ENCODE measurements at places on chromosomes 2 and 18.

- no peak for DNase-seq
Measured at GRCh38 chr18:12679183-12679786, 21.4 kb upstream of the SPIRE1 start.

DNA sequence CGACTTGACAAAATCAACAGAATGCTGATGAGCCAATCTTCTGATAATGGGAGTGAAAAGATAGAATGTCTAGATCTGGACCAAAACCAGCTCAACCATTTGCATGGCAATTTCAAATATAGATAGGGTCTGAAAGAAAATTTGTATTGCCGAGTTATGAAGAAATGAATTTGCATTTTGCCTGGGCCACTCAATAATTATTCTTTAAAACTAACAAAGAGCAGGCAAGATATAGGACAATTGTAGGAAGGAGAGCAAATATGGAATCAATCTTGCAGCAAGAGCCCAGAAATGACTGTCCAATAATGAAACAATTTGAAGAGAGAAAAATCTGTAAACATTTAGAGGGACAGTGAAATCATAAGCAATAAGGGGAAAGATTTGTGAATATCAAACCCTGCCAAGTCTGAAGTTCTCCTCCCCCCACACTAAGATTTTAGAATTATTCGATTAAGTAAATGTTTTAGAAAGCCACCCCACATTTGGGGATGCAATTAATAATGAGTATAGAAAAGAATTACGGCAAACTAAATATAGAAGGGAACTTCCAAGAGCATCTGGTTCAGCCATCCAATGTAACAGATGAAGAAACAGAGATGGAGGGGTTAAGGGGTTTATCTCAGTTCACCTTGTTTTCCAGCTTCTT lies 377.4 kb downstream of the SETBP1 start:
- DNase-seq: no peak

GRCh38 chr18:56115071-56116015 lies 523.0 kb downstream of the TXNL1 start:
- DNase-seq: no peak

DNA sequence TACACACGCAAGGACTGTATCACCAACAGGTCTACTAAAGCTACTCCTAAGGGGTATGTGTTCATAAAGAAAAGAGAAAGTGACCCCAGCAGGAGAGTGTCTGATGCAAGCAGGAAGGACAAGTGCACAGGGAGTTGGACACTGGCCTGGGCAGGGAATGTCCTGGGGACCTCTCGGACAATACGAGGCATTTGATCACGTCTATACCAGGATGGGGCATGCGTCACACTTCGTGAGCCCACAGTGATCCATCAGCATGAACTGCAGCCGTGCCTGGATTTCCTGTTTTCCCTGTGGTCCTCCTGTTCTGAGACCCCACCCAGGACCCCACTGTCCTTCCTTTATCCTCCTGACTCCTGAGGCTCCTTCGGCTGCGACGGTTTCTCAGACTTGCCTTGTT lies 113.9 kb downstream of the HDAC4 start:
- no peak for DNase-seq

GRCh38 chr18:44881461-44882162 lies 200.9 kb downstream of the SETBP1 start:
- DNase-seq: no peak

GRCh38 chr2:64504774-64505720 lies 19.1 kb upstream of the AFTPH start:
- no peak for DNase-seq

- DNase-seq: peak; percentile 66
Measured at GRCh38 chr2:33477473-33478468, 1.3 kb downstream of the RASGRP3 start.

GRCh38 chr2:105822186-105822585 lies 77.5 kb downstream of the NCK2 start:
- DNase-seq: no peak

- DNase-seq: no peak
Measured at GRCh38 chr2:162241571-162241970, 1.7 kb downstream of the FAP start.

GRCh38 chr2:221455214-221455613 lies 116.9 kb downstream of the EPHA4 start:
- no peak for DNase-seq

GRCh38 chr2:219766658-219767057 lies 139.2 kb downstream of the SLC4A3 start:
- no peak for DNase-seq

GRCh38 chr2:144493027-144493809 lies 26.7 kb downstream of the ZEB2 start:
- peak; percentile 61 for DNase-seq

GRCh38 chr2:134988994-134989605 lies 58.1 kb downstream of the MAP3K19 start:
- peak; percentile 27 for DNase-seq

- no peak for DNase-seq
Measured at GRCh38 chr2:215138479-215138878, at the start of gene ABCA12. ABCA12 (minus strand) TSS chr2:215138626; CDS start chr2:215138208, 418 bp downstream.

GRCh38 chr2:200617156-200618053 lies 31.6 kb downstream of the AOX1 start:
- DNase-seq: no peak

- no peak for DNase-seq
Measured at GRCh38 chr2:112579241-112579640, 5.2 kb upstream of the CHCHD5 start.

GRCh38 chr2:46984642-46985476 lies 69.3 kb upstream of the MCFD2 start:
- DNase-seq: peak; percentile 94

- DNase-seq: no peak
Measured at GRCh38 chr2:71460595-71461303, 7.4 kb downstream of the DYSF start.

- DNase-seq: no peak
Measured at GRCh38 chr18:40415176-40415791, 1539.8 kb upstream of the PIK3C3 start.

DNA sequence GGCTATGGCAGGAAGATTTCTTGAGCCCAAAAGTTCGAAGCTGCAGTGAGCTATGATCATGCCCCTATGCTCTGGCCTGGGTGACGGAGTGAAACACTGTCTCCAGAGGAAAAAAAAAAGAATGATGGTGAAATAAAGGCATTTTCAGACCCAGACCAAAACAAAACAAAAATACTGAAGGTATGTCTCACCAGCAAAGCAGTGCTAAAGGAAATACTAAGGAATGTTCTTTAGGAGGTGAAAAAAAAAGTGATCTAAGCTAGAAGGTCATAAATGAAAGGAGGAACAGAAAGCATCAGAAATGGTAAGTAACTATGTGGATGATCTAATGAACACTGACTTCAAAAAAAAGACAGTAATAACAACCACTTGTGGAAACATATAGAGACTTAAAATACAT lies 18.7 kb downstream of the SS18 start:
- no peak for DNase-seq
